ENCODE measurements at places on chromosomes 1 and 21.

GRCh38 chr1:44785501-44786137, 2.4 kb downstream of the BEST4 start:
- DNase-seq: no peak

GRCh38 chr1:27374362-27375086, at the start of gene FCN3:
TSS of gene FCN3 (minus strand) at chr1:27374824. CDS start at chr1:27374818, 6 bp downstream.
- no peak for DNase-seq

- DNase-seq: no peak
Observed at GRCh38 chr1:209667708-209668107, 7.5 kb upstream of the G0S2 start.

DNA sequence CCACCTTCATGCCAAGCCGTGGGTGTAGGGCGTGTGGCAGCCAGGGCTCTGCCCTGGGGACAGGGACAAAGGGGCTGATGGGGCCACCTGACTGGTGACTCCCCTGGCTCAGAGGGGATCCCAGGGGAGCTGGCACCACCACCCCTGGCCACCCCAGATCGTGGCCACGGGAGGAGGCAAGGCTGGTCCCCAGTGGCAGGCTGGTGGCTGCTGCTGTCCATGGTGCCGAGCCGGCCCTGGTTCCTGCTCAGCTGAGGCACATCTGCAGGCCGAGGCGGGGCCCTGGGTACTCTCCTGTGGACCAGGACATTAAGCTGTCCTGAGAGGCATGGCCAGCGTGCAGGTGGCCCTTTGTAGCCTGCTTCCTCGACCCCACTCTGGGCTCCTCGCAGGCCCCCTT, 6.5 kb downstream of the PLCH2 start:
- DNase-seq: no peak

DNA sequence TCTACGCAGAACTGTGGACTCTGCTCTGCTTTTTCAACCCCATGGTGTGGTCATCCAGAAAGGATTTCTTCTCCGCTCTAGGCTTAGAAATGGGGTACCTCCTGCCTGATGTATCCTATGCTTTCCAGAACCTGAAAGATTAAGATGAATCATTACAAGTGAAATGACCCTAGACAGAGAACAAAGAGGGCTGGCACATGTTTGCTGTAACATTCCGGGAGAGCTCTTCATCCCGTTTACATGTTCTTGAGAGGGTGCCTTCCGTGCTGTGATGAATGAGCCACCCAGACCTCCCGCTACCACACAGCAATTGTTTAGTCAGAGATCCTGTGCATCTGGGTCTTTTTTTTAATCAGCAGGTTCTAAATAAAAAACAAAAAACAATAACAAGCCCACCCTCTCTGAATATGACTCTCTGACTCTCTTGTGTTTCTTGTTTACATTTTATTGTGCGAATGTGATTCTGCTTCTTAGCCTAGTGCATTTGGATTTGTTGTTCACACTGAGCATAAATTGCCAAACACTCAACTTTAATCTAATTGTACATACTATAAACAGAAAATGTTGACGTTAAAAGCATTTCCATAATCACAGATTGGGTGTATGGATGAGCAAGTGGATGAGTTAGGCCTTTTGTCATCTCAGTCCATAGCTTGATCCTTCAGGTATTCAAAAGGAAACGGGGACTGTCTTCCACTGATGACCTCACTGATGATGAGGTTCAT, 87.1 kb downstream of the GPR88 start:
- DNase-seq: no peak

GRCh38 chr1:94798054-94798453, 22.1 kb upstream of the SLC44A3 start:
- no peak for DNase-seq

DNA sequence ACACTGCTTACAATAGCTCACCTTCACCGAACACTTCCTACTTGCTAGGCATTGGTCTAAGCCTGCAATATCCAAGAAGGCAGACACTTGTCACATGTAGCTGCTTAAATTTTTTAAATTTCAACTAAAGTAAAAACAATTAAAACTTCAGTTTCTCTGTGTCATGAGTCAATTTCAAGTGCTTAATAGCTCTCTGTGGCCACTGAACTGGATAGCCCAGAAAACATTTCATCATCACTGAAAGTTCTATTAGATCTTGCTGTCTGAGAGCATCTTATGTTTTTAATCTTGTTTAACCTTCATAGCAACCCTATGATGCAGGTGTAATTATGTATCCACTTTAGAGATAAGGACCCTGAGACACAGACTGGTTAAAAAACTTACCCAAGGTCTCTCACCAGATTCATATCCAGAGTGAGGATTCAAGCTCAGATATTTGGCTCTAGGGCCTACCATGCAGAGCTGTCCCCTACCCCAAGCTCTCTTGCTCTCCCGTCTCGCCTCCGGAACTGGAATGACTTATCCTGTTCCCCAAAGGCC, 2.6 kb upstream of the FCRL6 start:
- DNase-seq: no peak

GRCh38 chr1:224689374-224689773, 73.3 kb downstream of the CNIH3 start:
- no peak for DNase-seq

GRCh38 chr1:206070627-206071304, 17.8 kb downstream of the RHEX start:
- DNase-seq: no peak

GRCh38 chr1:107821340-107821739, 143.6 kb downstream of the VAV3 start:
- DNase-seq: no peak

GRCh38 chr1:116697548-116698243, 30.2 kb upstream of the IGSF3 start:
- DNase-seq: no peak

- DNase-seq: no peak
Observed at GRCh38 chr1:175482071-175482451, 261.3 kb downstream of the TNR start.

GRCh38 chr1:32754317-32755097, 51.9 kb upstream of the SYNC start:
- peak; percentile 28 for DNase-seq

- DNase-seq: peak; percentile 36
Observed at GRCh38 chr1:160539990-160540858, 17.2 kb upstream of the SLAMF6 start.

- DNase-seq: no peak
Observed at GRCh38 chr1:3320246-3321152, 134.0 kb upstream of the ARHGEF16 start.

DNA sequence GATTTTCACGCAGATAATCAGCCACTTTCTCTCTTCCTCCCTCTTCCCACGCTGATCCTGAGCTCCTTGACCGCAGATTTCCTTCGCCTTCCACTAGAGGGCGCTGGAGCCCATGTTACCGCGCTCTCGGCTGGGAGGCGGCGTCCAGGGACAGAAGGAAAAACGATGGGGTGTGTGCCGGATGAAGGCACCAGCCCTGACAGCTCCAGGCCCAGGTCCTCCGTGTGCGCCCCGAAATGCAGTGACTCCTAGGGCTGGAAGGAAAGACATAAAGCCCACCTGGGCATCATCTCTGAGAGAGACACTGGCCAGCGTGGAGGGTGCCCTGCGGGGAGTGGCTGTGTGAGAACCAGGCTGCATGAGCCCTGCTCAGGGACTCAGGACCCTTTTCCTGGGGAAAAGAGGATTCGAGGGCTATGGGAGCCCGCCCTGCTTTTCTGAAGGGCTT, 44.9 kb upstream of the CYP2J2 start:
- DNase-seq: no peak
